Right atrium auricular region (tissue), 2 donors: ENCODE measurements at places on chromosomes 3 and 15. TPM values are rescaled to one million over a fixed set of nuclear protein-coding genes. Genes with fewer than 3 reads are reported as not detected.

The MESP2 gene
- not detected for total RNA-seq

DNA sequence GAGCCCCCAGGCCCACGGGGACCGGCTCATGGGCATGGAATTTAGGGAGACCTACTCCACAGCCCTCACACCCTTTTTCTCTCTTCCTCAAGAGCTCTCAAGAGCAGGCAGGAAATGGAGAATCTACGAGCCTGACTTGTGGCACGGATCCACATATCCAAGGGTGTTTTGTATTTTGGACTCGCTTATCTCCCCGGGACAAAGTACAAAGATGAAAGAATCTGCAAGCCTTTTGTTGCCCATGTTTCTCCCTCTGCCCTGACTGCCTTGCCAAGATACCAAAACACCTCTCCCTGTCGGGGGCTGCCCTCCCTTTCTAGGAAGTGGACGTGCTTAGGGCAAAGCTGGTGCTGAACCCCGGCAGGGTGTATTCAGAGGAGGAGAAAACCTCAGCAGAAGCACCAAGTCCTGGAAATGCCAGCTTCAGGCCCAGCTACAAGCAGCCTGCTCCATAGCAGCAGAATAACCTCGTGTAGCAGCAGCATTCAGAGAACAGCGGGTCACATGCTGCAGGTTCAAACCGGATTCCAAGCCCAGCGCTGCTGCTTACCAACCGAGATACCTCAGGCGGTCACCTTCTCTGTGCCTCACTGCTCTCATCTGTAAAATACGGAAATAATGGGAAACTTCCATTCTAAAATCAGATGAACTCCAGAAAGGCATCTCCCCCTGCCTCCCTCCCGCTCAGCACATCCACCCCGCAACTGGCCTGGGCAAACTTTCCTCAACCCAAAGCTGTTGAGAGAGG is 35.2 kb downstream of the DNASE1L3 start:
- H3K27ac ChIP-seq, result no peak overlapping the region
- H3K4me3 ChIP-seq, result no peak overlapping the region
- H3K4me1 ChIP-seq, result no peaks in the 10 kb centered on the region
- H3K36me3 ChIP-seq, result peaks cover 4% of the 10 kb centered on the region
- no peaks in the 10 kb centered on the region for H3K27me3 ChIP-seq

DNA sequence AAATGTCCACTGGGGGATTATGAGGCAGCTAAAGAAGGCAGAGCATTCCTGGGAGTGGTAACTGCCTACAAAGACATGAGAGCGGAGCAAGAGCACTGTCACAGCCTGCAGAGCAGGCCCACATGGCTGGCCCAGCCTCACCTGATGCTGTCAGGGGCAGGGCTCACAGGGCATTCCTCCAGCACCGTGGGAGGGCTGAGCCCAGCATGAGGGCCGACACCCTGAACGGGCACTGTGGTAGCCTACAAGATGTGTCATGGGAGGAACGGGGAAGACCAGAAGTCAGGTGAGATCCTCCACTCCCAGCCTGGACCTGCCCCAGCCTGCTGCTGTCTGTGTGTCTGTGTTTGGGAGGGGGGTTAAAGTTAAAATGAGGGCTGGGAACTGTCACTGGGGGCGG is 30.1 kb downstream of the CCDC12 start:
- H3K27me3 ChIP-seq, result no peaks in the 10 kb centered on the region
- peak overlapping the region; percentile 82 for H3K27ac ChIP-seq
- no peaks in the 10 kb centered on the region for H3K36me3 ChIP-seq
- no peak for DNase-seq

The SPSB4 gene
- total RNA-seq, result 6.9 TPM

The MLH1 gene
- 37.8 TPM for total RNA-seq

The SNTN gene
- not detected for total RNA-seq
